Endothelial cell (in vitro differentiated cells): ENCODE measurements at places on chromosomes 2 and 18.

DNA sequence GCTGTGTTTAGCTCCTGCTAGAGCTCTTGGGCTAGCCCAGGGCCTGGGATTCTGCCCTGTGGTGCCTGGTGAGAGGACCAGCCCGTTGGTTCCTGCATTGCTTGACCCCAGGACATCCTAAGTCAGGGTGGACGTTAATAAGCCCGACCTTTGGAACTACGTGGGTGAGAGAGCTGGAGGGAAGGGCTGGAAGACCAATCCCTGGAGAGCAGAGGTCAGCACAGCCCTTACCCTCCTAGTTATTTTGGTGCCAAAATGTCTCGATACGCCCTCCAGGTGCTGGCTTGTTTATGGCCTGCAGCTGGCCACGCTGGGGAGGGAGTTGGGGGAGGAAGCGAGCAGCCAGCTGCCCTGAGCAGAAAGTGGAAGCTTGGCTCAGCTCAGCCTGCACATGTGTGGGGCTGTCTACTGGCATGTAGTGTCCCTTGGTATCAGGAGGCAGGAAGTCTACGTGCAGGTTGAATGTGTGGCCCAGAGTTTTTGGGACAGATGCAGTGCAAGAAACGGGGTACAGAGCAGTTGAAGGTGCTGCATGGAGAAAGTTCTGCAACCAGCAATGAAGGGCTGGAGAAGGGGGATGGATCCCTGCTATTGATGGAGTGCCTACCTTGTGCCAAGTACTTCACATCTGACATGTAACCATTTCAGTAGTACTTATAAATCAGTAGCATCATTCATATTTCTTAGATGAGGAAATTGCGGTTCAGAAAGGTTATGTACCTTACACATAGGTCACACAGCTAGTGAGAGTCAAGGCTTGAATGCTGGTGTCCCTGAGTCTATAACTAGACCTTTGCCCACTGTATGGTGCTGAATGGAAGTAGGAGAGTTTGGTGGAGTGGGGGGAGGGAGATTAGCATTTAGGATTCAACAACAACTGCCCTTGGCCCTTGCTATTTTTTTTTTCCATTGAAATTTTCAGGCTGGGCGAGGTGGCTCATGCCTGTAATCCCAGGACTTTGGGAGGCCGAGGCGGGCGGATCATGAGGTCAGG lies 5.0 kb upstream of the DGKD start:
- no peak for DNase-seq

- no peak for DNase-seq
These were observed 127.1 kb downstream of the TNS1 start for GRCh38 chr2:217875556-217876252.

DNA sequence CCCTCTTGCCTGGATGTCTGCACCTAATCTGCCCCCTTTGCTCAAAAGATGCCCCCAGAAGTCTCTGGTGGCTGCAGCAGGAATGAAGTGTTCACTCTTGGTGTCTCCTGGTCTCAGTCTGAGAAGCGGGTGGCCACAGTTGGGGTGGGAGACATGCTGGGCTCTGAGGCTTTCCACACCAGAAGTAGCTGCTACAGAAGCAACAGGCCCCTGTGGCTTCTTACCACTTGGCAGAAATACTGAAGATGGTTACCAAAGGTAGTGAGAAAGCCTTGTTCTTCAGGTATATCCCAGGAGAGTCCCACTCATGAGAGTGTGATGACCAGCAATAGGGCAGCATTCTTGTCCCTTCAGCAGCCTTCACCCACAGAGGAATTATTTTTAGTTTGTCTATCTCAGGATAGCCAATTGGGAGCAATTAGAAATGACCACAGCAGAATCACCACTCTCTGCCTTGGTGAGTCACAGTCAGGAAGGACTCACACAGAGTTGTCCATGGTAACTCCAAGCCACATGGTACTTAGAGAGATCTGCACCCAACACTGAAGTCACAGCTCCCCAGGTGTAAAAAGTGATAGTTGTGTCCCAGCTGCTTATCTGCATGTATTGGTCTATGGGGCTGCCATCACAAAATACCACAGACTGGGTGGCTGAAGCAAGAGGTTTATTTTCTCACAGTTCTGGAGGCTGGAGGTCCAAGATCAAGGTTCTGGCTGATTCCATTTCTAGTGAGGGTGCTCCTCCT lies 169.8 kb upstream of the ID2 start:
- no peak for DNase-seq

DNA sequence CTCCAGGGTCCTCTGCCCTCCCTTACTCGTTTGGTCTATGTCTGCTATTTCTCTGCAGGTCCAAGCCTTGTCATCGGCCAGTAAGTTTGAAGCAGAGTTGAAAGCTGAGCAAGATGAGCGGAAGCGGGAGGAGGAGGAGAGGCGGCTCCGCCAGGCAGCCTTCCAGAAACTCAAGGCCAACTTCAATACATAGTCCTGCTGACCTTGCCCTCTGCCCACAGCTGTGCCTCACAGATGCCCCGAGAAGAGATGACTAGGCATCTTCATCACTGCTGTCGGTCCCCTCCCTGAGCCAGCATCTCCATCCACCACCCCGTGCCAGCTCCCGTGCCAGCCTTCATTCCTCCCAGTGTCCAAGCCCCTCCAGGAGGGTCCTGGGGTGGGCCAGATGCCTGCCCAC lies 15.6 kb upstream of the GIGYF2 start:
- DNase-seq = no peak

DNA sequence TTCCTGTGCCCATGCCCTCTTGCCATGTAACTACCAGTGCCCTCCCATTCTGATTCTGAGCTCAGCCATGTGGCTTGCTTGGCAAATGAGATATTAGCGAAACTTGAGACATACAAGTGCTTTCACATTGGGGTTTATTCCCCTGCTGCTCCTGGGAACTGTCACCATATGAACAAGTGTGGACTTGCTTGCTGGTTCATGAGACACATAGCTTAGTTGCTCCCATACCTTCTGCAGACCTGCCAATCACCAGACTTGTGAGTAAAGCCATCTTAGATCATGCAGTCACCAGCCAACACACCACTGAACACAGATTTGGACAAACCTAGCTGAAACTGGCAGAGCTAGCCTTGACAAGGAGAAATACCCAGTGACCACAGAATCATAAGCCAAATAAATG lies 155.1 kb downstream of the SS18 start:
- DNase-seq = no peak

GRCh38 chr18:199768-200167 lies 41.4 kb downstream of the USP14 start:
- DNase-seq = no peak

- no peak for DNase-seq
These were observed 407.9 kb downstream of the DCC start for GRCh38 chr18:52747869-52748268.

GRCh38 chr18:47968006-47968676 lies 37.7 kb upstream of the SMAD2 start:
- no peak for DNase-seq

DNA sequence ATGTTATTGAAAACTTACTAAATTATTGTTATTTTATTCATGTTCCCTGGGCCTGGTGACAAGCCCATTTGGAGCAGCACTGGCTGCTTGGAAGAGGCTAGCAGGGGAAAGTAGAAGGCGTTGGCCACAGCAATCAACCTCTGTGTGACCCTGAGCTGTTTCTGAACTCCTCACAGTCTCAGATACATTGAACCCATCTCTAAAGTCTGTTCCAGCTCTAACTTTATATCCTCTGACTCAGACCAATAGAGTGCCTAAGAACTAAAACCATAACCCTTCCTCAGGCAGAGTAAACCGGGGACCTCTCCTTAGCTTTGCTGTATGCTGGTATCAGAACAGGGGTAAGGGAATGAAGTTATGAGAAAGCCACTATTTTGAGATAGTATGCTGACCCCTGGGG lies 96.4 kb upstream of the NOL4 start:
- no peak for DNase-seq

- no peak for DNase-seq
These were observed 32.3 kb upstream of the SATB2 start for GRCh38 chr2:199490049-199490448.

- DNase-seq = no peak
These were observed 54.6 kb downstream of the CTDP1 start for GRCh38 chr18:79733986-79734770.

GRCh38 chr18:79383388-79384056 lies 12.2 kb upstream of the NFATC1 start:
- no peak for DNase-seq

DNA sequence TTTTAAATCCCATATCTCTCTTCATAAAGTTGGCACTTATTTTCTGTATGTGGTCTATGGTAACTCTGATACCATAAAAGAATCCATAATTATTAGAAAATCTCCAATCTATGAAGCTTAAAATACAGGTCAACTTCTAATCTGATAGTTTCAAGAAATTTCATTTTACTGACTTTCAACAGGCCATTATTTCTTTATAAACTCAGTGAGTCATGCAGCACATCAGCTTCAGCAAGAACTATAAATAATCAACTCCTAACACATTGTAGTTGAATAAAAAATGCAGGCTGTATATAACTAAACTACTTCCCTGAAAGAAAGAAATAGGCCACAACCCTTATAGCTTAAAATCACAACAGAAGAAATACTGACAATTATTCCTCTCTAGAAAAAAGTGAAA lies 204.3 kb upstream of the CCDC150 start:
- DNase-seq = no peak

- DNase-seq = no peak
These were observed 143.5 kb downstream of the TCF4 start for GRCh38 chr18:55444536-55444935.

DNA sequence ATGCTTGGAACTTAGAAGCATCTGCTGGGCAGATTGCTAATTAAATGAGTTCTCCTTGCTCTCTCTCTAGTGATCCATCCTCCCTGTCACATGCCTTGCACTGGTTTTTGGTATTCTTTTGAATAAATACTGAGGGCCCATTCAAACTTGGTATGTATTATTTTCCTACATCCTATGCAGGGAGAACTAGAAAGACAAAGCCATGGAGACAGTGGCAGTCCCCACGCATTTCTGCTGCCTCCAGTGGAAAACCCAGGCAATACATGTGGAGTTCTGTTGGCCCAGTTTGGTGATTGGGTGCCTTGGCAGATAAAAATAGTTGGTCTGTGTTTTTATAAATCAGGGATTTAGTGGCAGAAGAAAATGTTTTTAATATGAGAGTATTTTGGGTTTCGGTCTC lies 68.7 kb downstream of the DIS3L2 start:
- DNase-seq = no peak

DNA sequence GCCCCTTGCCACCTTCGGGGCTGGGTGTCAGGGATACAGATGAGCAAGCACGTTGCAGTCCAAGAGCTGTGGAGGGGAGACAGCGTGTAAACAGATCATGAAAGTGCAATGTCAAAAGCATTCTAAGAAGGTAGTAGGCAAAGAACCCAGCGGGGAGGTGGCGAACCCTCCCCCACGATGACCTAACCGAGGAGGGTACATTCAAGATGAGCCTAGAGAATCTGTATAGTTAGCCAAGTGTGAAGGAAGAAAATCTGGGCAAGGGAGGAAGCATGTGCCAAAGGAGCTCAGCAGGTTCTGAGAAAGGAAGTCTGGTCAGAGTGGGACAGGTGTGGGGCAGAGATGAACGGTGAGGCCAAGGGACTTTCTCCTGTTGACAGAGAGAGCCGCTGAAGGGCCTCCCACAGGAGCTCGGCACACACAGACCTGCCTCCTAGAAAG lies 106.9 kb downstream of the SP3 start:
- no peak for DNase-seq

DNA sequence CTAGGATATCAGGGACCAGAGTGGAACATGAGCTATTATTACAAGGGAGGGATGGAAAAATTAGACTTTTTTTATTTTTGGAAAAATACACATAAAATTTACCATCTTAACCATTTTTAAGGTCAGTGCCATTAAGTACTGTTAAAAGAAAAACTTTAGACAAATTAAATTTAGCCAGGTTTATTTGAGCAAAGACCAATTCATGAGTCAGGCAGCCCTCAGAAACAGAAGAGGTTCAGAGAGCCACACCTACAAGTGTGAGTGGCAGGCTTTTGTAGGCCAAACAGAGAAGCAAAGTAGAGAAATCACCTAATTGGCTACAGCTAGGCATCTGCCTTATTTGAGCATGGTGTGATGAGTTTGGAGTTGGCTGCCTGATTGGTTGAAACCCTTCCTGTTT lies 301.3 kb upstream of the RAB12 start:
- DNase-seq = no peak

DNA sequence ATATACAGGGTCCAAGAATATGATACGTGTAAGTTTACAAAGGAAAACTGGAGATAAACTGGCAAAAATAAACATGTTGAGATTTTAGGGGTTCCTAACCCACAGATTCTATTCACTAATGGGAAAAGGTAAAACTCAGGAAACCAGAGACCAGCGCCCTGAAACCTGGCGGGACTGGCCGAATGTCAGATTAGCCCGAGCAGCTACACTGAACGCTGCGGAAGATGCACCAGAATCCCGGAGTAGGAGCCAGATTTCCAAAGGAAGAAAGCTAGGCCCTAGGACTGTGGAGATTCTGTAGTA lies 679 bp upstream of the WDR75 start:
- no peak for DNase-seq

GRCh38 chr2:120177973-120178372 lies 45.2 kb downstream of the TMEM185B start:
- DNase-seq = no peak

GRCh38 chr2:33262097-33262496 lies 214.4 kb upstream of the RASGRP3 start:
- no peak for DNase-seq

DNA sequence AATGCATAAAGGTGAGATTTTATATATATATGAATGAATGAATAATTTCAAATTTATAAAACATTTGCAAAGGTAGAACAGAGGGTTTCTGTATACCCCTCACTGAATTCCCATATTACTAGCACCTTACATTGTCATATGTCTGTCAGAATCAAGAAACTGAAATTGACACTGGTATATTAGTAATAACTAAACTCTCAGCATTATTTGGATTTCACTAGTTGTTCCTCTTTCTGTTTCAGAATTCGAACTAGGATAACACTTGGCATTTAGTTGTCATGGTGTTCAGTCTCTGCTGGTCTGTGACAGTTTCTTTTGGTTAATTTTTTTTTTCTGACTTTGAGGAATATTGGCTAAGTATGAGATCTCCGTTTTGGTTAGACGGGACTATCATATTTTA lies 275.9 kb downstream of the DCC start:
- no peak for DNase-seq
